ENCODE measurements at places on chromosomes 3 and 15. TPM values are rescaled to one million over a fixed set of nuclear protein-coding genes. Genes with fewer than 3 reads are reported as not detected.

The HDC gene
- not detected for total RNA-seq

The PLCB2 gene
- 0.70 TPM for total RNA-seq

The PLSCR4 gene
- total RNA-seq = 6.5 TPM

The RUVBL1 gene
- total RNA-seq = 103 TPM

The SLC24A5 gene
- total RNA-seq = not detected

The TIGIT gene
- not detected for total RNA-seq

The DNAJB8 gene
- not detected for total RNA-seq

The FEZF2 gene
- total RNA-seq = not detected

The LCTL gene
- not detected for total RNA-seq
